CD4-positive, alpha-beta T cell treated with Interleukin-21 for 1 hour (primary cell): ENCODE measurements at places on chromosomes 5 and 9.

- DNase-seq = no peak
These were observed 54.8 kb upstream of the GPBP1 start for GRCh38 chr5:57119031-57119430.

DNA sequence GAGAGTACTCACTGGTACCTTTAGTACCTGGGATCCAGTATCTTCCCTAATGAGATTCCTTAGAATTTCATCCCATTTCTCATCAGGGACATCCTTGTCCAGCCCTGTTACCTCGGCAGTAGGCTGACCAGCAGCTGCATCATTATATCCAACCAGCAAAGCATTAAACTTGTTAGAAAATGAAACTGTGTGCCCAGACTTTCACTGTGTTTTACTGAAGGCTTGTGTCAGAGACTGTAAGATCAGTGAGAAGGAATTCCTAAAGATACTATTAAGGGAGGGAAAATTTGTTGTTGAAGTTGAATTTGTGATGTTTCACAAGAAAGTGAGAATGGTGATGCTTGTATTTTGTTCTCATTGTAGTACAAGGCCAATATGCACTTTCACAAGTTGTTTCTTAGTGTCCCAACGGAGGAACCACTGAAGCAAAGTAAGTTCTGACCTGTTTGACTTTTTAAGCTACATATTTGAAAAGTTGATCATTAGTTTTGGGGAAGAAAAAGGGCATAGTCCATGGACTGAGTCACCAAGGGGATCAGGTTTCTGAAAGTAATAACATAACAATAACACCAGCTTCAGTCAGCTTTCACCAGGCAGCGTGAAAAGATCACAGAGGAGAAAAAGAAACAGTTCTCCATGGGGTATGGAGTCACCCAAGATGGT lies 48.8 kb downstream of the GRAMD2B start:
- DNase-seq = no peak

DNA sequence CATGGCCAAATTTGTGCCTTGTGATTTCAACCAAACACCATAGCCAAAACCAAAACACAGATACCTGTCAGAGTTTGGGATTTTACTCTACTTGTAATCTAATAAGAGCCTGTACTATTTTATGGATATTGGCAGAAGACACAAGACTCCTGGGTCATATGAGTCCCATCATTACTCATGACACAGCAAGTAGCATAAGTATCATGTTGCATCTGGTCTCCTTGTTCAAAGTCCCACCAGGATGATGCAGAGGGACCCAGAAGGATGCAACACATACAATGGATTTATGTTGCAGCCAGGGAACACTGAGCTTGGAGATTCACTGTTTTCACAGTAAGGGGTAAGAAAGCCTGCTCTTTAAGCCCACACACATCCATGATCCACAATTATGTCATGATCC lies 13.2 kb upstream of the ACO1 start:
- no peak for DNase-seq

- no peak for DNase-seq
These were observed 661.8 kb downstream of the DTWD2 start for GRCh38 chr5:118326481-118327045.

DNA sequence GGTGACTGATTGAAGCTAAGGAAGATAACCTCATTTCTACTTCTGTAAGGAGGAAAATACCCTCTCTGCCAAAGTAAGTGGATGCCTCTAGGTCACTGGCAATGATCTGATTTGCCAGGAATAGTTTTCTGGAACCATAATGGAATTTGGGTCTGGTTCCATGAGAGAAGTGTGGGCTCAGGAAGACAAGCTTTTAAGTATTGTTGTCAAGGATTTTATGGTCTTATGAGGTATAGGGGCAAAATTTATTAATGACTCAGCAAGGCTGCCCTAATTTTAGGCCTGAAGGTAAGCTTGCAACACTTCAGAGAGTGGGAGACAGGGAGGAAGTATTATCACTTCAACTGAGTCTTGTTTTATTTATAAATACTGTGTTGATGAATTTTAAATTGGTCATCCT lies 322.6 kb upstream of the ACTBL2 start:
- DNase-seq = no peak

DNA sequence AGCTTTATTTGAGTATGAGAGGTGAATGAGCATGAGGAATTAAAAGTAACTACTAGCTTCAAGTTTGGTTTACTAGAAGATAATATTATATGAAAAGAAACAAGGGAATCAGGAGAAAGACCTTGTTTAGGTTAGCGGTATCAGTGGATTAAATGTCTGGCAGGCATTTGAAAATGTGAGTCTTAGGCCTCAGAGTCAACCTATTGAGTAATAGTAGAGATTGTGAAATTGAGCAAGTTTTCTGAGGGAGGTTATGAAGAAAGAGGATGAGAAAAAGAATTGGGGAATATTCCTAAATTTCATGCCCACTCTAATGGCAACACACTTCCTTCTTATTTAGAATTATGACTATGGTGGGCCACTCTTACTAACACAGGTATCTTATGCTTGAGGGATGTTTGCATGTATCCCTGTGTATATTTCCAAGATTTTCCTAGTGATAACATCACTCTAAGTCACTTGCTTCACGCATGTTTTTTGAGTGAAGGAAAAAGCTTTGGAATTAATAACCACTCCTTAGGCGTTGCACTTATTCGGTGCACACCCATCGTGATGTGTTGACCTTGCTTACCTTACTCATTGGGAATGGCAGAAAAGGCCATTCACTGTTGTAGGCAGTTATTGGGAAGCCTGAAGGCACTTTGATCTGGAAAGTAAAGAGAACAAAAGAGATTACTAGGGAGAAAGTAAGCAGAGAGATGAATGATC lies 8.2 kb upstream of the ELL2 start:
- no peak for DNase-seq

DNA sequence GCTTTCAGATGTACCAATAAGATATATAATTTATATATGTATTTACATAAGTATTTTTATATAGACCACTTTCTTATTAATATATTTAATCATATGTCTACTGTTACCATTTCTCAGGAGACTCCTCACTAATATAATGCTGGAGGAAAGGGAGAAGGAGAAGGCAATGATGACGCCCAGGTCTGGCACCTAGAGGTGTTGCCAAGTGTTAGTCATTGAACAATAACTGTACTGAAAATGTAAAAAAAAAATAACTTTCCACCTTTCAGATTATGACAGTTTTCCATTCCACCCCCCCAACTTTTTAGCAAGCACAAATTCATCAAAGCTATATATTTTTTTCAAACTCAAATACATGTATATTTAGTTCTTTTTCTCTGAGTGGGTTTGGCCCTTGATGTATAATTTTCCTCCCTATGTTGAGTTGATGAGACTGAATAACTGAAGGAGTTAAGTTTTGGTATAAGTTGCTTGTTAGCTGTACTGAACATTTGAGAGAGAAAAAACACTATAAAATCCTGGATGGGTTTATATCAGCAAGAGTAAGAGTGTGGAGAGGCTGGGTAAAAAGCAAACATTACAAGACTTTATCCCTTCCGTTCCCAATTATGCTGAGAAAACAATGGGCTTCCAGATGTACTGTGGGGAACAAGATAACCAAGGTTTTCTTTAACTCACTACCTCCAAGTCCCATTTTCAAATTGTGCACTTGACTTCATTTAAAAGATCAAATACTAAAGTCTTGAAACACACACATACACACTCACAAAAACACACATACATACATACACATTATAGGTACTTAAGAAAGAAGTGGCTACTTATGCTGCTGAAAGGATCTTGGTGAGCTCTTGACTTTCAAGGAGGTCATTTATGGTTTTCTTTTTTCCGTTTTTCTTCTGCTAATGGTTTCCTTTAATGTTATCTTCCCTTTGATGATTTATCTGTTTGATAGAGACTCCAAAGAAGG lies 142.8 kb upstream of the IFNE start:
- no peak for DNase-seq

DNA sequence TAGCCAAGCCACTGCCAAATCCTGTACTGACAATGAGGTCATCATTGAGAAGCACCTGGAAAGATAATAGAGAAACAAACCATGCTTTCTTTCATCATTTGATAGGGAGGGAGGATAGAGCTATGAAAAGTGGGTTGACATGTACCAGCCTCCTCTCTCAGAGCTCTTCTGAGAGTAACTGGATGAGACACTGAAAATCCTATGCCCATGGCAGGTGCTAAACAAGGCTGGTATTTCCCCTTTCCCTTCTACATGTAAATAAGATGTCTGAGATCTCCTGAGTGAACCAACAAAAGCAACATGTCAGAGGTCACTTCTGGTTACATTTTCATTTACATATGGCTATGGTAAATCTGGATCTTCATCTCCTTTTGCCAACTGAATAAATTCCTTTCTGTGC lies 45.3 kb upstream of the TRAF1 start:
- no peak for DNase-seq

DNA sequence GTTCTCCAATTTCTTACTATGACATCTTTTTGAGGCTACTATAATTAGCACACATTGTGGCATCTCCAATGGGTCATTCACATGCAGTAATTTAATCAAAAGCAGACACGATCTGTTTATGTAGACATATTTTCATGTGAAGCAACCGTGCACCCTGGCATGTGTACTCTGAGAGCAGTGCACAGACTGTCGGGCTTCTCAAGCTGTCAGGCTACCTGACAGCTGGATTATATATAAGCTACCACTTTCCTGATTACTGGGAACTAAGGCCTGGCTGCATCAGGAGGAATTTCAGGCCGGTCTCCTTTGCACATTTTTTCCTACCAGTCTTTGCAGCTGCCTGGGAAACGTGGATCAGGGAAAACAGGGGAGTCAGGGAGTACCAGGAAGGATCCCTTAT lies 197.5 kb downstream of the MAPKAP1 start:
- no peak for DNase-seq

DNA sequence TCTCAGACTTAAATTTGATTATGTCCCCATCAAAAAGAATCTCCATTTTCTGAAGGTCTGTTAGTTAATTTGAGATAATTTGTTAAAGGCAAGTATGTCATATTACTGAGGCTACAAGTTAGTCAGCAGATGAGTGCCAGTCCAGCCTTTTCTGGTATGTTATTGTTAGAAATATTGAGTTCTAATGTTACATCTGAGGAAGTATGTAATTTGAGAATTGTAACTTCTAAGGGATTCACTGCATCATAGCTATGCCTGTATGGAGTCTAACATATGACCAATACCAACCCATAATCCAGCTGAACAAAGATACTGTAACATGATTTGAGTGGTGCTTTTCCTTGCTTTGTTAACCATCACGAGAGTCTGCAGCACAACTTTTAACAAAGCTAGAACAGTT lies 13.9 kb downstream of the SLC23A1 start:
- DNase-seq = no peak

GRCh38 chr5:56346044-56346710 lies 113.0 kb upstream of the ANKRD55 start:
- DNase-seq = no peak

DNA sequence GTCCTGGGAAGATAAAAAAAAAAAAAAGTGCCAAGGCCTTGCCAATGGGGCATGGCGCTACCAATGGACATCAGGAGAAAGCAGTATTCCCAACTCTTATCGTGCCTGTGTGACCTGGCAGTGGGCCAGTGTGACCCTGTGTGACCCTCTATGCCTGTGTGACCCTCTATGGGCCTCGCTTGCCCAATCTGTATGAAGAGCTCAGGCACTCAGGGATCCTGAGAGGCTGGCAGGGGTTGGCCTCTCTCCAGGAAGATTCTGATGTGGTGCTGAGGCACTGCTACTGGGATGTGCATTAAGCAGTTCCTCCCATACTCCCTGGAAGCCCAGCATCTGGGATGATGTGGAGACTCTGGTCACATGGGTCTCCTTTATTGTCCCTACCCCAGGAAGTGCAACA lies 179.2 kb downstream of the MACROH2A1 start:
- no peak for DNase-seq

GRCh38 chr5:120683580-120683979 lies 219.5 kb downstream of the PRR16 start:
- DNase-seq = no peak

DNA sequence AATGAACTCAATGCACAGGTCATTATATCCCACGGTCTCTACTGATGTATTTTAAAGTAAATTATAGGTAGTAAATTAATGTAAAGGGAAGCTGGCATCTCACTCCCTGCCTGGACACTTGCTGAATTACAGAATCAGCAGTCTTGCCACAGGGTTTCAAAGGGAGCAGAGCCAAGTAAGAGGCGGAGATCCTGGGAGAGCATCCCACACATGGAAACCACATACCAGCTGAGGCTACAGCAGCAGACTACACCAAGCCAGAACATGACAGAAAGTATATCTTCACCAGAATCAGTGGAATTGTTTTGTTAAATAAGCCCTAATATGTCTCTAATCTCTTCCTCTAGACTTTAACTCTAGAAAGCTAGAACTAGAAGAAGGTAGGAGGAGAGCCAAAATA lies 1689.2 kb upstream of the WWC1 start:
- DNase-seq = no peak

DNA sequence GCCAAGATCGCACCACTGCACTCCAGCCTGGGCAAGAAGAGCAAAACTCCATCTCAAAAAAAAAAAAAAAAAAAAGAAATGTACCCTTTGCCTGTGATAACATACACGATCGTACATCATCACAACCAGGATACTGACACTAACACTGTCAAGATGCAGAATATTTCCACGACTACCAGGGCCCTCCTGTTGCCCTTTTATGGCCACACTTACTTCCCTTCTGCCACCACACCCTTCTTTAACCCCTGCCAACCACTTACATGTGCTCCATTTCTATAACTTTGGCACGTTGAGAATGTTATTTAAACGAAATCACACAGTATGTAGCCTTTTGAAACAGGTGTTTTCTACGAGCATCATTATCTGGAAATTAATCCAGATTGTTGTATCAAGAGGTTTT lies 69.0 kb upstream of the OTULINL start:
- DNase-seq = no peak

DNA sequence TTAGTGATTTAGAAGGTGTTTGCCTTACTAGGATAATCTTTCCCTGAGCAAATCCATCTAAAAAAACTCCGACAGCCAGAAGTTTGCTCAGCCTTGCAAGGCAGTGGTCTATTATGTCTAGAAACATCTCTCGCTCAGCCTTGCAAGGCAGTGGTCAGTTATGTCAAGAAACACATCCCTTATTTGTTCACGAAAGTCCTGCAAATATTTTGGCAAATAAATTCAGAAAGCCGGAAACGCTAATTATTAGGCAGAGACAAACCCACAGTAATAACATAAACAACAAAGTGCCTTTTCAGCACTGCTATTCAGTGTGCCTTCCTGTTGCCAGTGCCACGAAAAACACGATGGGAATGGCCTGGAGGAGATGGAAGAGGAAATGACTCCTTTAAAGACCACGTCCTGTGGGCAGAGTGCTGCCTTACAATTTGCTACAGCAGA lies 184.5 kb downstream of the GNAQ start:
- no peak for DNase-seq

- DNase-seq = no peak
These were observed 199.7 kb downstream of the GLIS3 start for GRCh38 chr9:4099976-4100735.

DNA sequence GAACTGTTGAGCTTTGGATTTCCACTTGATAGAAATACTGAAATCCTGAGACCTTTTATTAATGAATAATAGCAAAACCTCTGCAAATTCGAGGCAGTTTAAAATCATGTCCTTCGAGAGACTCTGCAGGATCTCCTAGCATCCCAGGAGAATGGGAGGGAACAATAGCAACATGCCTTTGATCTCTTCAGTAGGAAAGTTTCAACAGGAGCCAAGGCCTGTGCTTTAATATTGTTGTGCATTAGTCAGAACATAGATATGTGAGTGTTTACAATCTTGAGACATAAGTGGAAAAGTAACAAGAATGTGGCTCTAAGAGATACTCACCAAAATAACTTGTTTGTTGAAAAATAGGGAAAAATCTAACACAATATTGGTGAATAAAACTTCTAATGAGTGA lies 83.3 kb upstream of the LHFPL2 start:
- DNase-seq = no peak

GRCh38 chr9:128151309-128152132 lies 2.3 kb downstream of the LCN2 start:
- DNase-seq = no peak
